ENCODE measurements at places on chromosomes 7 and 10.
A peak's percentile ranks its signal among the peaks of the same experiment; 100 is the strongest.

GRCh38 chr7:92875719-92876118 lies 39.3 kb upstream of the CDK6 start:
- DNase-seq, result peak; percentile 17

- DNase-seq, result no peak
Measured at GRCh38 chr10:26478061-26478460, 39.9 kb downstream of the APBB1IP start.

DNA sequence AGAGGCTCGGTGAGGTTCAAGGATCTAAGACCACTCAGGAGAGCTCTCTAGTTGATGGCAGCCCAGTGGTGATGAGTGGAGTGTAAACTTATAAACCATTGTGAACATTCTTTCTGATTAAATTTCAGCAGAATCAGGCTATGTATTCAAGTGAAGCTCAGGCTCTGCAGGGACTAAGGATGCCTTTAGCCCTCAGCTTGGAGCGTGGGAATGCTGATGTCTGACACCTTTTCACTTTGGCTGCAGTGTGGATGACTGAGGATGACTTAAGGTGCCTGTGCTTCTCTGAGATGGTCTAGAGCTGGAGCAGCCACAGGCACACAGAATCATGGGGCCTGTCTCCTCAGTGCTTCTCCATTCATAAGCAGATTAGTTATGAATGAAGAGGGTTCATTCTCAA lies 150.4 kb downstream of the SORCS3 start:
- DNase-seq, result no peak

DNA sequence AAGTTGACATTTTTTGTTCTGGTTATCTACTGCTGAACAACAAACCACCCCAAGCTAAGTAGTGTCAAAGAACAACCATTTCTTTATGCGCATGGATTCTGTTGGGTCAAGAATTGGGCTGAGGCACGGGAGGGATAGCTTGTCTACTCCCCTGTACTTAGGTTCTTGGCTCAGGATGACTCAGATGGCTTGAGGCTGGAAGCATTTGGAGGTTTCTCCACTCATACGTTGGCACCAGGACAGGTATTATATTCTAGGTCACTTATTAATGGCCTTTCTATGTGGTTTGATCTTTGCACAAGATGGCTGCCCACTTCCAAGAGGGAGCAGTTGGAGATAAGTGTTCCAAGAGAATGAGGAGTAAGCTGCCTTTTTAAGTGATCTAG lies 11.8 kb upstream of the TFAM start:
- DNase-seq, result peak; percentile 85

GRCh38 chr10:88164471-88164870 lies 301.0 kb downstream of the PTEN start:
- no peak for DNase-seq
